Suppressor macrophage treated with lipopolysaccharide for 4 hours (primary cell): ENCODE measurements at places on chromosomes 13 and 19.

DNA sequence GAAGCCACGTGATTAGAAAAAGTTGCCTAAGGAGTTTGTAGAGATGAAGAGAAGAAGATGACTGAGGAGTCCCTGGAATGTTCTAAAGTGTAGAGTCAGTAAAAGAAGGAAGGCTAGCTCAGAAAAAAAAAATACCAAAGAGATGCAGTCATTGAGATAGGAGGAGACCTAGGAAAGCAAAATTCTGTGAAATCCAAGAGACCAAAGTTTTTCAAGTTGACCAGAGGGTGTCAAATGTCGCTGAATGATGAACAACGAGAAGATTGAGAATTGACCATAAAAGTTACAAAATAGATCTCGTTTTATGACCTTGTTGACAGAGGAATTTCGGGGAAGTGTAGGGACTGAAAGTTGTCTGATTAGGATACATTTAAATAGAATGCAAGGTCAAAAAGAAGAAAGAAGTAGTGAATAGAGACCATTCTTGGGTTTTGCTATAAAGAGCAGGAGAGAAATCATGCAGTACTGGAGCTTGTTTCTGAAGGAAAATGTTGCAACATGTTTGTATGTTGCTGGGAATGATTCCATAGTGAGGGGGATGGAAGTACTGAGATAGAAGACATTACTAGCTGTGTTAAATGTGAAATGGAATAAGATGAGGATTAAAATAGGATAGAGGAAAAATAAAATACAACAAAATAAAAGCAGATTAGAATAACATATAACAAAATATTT is 30.2 kb upstream of the HTR2A start:
- DNase-seq, result no peak

DNA sequence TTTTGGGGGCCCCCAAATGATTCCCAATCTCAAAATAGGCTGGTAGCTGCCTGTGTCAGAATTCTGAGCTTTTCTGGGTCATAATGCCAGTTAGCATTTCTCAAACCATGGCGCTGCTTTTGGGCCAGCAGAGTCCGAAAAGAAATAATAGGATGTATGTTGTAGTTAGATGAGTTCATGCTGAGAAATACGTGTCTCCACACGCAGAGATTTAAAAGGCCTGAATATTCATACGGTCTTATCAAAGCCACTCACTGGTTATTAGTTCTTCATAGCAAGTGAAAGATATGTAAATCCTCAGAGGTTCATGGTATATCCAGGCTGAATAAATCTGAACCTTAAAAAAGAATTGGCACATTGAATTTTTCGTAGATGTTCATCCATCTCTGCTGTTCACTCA is 124.5 kb downstream of the SHISA2 start:
- no peak for DNase-seq

- no peak for DNase-seq
Measured at GRCh38 chr19:55902080-55902751, 29.9 kb downstream of the NLRP13 start.

GRCh38 chr13:27174766-27175455 is 3.3 kb upstream of the USP12 start:
- DNase-seq, result peak; percentile 82

GRCh38 chr19:46076951-46077814 is 36.4 kb upstream of the IGFL4 start:
- DNase-seq, result peak; percentile 84

- DNase-seq, result no peak
Measured at GRCh38 chr13:43543331-43543730, 243.4 kb downstream of the ENOX1 start.

DNA sequence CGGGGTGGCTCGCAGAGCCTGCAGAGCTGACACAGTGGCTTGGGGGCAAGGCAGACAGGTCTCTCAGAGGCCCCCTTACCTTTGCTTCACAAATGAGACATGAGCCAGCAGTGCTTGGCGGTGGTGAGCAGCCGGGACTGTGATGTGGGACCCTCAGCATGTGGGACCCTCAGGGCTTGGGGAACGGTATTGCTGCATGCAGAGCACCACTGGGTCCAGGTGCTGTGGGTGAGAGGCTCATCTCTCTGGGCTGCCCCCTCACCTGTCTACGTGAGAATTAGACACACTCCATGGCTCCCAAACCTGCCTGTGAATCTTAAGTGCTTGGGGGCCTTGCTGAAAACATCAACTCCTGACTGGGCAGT is 106.6 kb downstream of the COL4A2 start:
- DNase-seq, result no peak

- no peak for DNase-seq
Measured at GRCh38 chr19:38158730-38159129, 65.3 kb downstream of the DPF1 start.

DNA sequence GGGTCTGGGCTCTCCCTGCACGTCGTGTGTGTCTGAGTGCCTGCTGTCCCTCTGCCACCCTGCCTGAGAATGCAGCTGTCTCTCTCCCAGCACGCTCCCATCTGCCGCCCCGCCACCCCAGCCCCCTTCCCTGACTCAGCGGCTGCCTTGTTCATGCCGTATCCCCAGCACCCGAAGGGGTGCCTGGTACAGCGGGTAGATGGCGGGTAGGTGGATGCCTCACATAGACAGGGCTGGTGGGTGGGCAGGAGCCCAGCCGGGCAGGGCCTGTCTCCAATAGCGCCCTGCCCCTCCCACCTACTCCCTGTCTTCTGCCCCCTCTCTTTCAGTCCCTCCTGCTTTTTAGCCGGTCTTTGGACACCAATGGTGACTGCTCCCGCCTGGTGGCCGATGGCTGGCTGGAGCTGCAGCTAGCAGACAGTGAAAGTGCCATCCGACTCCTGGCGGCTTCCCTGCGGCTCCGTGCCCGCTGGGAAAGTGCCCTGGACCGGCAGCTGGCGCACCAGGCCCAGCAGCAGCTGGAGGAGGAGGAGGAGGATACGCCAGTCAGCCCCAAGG is 30.3 kb downstream of the DHX34 start:
- no peak for DNase-seq

- DNase-seq, result no peak
Measured at GRCh38 chr13:97849305-97849704, 104.2 kb upstream of the IPO5 start.

DNA sequence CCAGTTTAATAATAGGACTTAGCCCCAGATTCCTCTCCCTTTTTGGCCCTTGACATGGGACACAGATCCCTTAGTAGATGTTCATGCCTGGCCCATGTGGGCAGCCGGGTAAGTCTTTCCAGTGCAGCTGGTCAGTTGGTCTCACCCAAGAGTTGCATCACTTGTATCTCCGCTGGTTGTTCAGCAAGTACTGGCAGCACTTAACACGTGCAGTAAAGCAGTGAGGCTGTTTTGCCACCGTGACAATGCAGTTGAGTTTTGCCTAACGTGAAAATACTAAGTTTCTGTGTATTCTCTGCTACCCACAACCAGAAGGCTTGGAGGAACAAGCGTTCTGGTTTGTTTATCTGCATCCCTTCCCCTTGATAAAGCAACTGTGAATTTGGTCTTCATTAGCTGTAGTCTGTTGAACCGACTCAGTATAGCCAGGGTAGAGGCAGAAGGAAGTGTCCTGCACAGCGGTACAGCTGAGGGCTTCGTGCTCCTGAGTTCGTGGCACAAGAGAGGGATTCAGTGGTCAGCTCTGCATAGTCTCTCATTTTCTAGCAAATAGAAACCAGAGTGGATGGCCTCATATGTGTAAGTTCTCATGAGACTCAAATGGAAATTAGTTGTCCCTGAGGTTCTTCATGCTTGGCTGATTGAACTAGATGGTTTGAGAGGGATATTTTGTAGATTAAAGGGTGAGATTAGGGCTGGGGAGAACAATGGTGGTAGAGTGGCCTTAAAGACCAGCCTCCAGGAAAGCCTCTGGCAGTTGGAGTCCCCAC is 50.3 kb downstream of the ARHGEF7 start:
- DNase-seq, result no peak

- DNase-seq, result peak; percentile 47
Measured at GRCh38 chr13:24625331-24625731, 54.9 kb upstream of the ATP12A start.

DNA sequence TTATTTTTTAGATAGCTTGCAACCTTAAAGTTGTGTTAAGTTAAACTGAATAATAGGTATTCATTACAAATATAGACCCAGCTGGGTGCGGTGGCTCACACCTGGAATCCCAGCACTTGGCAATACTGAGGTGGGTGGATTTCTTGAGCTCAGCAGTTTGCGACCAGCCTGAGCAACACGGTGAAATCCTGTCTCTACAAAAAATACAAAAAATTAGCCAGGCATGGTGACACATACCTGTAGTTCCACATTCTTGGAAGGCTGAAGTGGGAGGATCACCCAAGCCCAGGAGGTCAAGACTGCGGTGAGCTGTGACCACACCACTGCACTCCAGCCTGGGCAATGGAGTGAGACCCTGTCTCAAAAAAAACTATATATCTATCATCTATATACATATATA is 386.5 kb downstream of the PCDH17 start:
- no peak for DNase-seq

DNA sequence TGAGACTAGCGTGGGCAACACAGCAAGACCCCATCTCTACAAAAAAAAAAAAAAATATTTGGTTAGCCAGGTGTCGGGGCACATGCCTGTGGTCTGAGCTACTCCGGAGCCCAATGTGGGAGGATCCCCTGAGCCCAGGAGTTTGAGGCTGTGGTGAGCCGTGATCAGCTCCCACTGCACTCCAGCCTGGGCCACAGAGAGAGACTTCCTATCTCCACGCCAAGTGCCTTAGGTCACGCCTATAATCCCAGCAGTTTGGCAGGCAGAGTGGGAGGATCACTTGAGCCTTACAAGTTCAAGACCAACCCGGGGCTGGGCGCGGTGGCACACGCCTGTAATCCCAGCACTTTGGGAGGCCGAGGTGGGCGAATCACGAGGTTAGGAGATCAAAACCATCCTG is 8.7 kb upstream of the ADAT3 start:
- no peak for DNase-seq

DNA sequence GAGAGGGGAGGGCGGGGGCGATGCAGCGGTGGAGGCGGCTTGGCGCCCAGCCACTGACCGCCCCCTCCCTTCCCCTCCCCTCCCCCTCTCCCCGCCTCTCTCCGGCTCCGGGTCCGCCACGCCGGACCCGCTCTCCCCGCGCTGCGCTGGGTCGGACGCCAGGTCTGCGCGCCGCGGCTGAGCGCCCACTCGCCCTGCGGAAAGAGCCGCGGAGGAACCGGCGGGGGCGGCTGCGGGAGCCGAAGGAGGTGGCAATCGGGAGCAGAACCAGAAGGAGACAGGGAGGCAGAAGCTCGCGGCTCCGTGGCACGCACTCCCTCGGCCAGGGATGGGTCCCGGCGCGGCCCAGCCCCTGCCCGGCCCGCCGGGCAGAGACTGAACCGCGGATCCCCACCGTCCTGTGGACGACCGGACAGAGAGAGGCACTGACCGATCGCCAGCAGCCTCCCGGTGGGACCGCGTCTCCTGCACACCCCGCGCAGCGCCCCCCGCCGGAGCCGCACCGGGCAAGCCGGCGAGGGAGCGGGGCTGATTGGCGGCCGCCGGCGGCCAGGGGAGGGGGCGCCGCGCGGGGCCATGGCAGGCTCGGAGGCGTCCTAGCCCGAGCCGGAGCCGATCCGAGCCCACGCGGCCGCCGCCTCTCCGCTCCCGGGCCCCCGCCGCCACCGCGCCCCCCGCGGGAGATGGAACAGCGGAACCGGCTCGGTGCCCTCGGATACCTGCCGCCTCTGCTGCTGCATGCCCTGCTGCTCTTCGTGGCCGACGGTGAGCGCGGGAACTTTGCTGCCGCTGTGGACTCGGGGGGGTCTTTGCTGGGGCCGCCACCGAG is at the start of gene VSTM2B:
TSS of gene VSTM2B (plus strand) at position 94 of the 829 bp plus-strand sequence. CDS start at position 684, 590 bp downstream.
- DNase-seq, result no peak

- no peak for DNase-seq
Measured at GRCh38 chr13:74206061-74206561, 71.9 kb upstream of the KLF12 start.

DNA sequence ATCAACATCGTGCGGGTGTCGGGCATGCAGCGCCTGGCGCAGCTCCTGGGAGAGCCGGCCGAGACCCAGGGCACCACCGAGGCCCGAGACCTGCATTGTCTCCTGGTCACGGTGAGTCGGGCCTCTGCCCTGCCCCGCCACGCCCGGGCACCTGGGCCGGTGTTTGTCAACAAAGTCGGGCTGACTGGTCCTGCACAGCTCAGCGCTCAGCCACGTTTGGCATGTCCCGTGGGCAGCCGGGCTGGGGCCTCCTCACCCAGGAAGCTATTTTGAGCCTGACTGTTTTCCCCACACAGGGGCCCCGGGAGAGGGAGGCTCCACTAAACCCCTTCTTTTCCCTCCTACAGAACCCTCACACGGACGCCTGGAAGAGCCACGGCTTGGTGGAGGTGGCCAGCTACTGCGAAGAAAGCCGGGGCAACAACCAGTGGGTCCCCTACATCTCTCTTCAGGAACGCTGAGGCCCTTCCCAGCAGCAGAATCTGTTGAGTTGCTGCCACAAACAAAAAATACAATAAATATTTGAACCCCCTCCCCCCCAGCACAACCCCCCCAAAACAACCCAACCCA is 1.3 kb downstream of the GADD45B start:
- peak; percentile 47 for DNase-seq

- no peak for DNase-seq
Measured at GRCh38 chr19:524062-524674, 7.4 kb upstream of the CDC34 start.

DNA sequence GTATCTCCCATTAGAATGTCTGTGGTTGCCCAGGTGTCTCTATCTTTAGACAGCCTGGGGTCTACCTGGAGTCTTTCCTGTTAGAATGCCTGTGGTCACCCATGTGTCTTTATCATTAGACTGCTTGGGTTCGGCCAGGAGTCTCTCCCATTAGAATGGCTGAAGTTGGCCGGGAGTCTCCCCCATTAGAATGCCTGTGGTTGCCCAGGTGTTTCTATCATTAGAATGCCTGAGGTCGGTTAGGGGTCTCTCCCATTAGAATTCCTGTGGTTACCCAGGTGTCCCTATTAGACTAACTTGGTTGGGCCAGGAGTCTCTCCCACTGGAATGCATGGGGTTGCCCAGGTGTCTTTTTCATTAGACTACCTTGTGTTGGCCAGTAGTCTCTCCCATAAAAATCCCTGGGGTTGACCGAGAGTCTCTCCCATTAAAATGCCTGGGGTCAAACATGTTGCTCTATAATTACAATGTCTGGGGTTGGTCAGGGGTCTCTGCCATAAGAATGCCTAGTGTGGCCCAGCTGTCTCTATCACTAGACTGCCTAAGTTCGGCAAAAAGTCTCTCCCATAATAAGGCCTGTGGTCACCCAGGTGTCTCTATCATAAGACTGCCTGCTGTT is 1448.7 kb downstream of the UQCRFS1 start:
- DNase-seq, result no peak

DNA sequence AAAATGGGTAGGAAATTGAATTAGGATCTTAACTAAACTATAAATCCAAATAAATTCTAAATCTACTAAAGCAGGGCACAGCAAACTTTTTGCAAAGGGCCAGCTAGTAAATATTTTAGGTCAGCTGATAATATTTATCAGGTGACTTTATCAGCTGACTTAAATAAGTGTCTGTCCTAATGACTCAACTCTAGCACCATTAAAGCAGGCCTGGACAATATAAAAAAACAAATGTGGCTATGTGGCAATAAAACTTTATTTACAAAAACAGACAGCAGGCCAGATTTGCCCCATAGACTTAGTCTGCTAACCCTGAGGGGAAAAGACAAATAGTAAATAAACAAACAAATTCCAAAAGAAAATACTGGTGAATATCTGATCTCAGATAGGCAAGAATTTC is 27.7 kb upstream of the DOCK9 start:
- DNase-seq, result no peak
